HuH-7 (cell line): ENCODE measurements at places on chromosomes 7 and 10.

- DNase-seq: no peak
Measured at GRCh38 chr10:6056411-6057135, 5.6 kb downstream of the IL2RA start.

- DNase-seq: no peak
Measured at GRCh38 chr10:43861966-43862751, 213.5 kb upstream of the ZNF32 start.

DNA sequence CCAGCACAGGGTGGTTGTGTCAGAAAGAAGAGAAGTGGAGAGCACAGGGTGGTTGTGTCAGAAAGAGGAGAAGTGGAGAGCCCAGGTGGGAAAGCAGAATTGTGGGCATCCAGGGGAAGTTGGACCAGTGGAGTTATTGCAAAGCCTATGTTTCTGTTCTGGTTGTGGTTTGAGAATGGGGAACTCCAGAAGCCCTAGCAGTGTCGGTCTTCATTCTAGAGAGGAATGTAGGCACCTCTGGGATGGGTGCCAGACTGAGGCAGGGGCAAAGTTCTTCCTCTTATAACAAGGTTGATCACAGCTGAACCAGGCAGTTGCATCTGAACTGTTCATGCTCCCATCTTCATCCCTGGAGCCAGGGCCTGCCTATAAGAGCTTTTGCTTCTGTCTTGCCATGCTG lies 954 bp downstream of the FSCN3 start:
- no peak for DNase-seq

GRCh38 chr7:44796034-44796503 lies 412 bp upstream of the PPIA start:
- DNase-seq: no peak

GRCh38 chr7:157908006-157908782 lies 571.4 kb downstream of the DNAJB6 start:
- DNase-seq: no peak

GRCh38 chr10:81969136-81969535 lies 94.1 kb downstream of the NRG3 start:
- DNase-seq: no peak

DNA sequence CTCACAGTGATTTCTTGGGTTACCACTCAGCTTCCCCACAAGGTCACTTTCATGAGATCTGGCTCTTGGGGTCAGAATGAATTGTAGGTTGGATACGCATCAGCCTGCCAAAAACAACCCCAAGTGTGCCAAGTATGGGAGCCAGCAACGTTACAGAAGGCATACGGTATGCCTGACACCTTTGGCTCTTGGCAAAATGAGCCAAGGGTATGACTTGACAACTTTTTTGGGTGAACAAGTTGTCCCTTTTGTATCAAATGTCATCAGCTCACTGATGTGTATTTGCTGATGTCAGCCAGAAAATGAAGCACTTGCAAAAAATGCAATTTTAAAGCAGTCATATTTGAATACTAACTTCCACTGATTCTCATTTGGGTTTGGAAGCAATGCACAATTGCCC lies 168.4 kb downstream of the CACNB2 start:
- no peak for DNase-seq

DNA sequence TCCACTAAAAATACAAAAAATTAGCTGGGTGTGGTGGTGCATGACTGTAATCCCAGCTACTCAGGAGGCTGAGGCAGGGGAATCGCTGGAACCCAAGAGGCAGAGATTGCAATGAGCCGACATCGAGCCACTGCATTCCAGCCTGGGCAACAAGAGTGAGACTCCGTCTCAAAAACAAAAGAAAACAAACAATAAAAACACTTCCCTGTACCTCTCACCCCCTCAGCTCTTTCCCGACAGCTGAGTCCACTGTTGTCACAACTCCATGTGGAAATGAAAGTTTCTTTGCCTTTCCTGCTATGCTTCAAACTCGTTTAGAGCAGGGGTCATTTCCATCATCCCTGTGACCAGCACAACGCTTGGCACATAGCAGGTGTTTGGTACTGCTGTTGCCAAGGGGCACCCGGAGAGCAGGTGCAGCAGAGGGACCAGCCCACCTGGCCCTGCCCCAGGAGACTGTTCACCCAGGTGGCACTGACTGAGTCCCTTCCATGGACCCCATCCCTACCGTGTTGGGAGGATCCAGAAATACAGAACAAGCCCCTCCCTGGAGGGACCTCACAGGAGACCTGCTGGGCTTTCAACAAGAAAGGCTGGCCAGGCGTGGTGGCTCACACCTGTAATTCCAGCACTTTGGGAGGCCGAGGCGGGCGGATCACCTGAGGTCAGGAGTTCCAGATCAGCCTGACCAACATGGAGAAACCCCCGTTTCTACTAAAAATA lies 4.9 kb downstream of the TMEM130 start:
- DNase-seq: no peak

DNA sequence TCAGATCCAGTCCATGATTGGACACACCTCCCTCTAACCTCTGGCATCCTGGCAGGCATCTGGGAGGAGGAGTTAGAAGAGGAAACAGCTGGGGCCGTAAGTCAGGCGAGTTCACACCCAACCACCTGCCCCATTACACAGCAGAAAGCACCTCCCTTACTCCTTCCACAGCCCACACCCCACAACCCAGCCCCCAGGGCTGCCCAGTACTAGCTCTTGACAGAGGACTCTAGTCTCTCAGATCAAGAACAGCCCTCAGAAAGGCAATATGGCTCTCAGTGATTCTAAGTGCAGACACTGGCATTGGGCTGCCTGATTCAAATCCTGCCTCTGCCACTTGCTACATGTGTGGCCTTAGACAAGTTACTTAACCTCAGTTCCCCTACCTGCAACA lies 34.1 kb downstream of the KCNMA1 start:
- DNase-seq: no peak
